ENCODE measurements at places on chromosomes 5 and 9. TPM values are rescaled to one million over a fixed set of nuclear protein-coding genes. Genes with fewer than 3 reads are reported as not detected.

The GABRA1 gene
- total RNA-seq = not detected

The HMGCS1 gene
- 202 TPM for total RNA-seq

The MSX2 gene
- 0.21 TPM for total RNA-seq

The SPATA31D3 gene
- total RNA-seq = not detected

The PITX1 gene
- 151 TPM for total RNA-seq

The TAS2R1 gene
- total RNA-seq = not detected

The SHOC1 gene
- total RNA-seq = 0.19 TPM

The PRDM9 gene
- total RNA-seq = not detected

The C9 gene
- total RNA-seq = not detected

The CPLANE1 gene
- 30.4 TPM for total RNA-seq

The LECT2 gene
- not detected for total RNA-seq

The PAIP2 gene
- total RNA-seq = 51.5 TPM

The DOLPP1 gene
- 16.2 TPM for total RNA-seq

The MED22 gene
- 18.7 TPM for total RNA-seq

The PTGS1 gene
- total RNA-seq = 4.2 TPM

The SLIT3 gene
- total RNA-seq = 1.3 TPM

The PTGER4 gene
- total RNA-seq = 10.8 TPM

The PCDH1 gene
- 60.9 TPM for total RNA-seq

The ECSCR gene
- total RNA-seq = not detected

The CDC20B gene
- not detected for total RNA-seq

The PCDHGA1 gene
- 0.28 TPM for total RNA-seq

The AIF1L gene
- total RNA-seq = 3.7 TPM

The IL4 gene
- total RNA-seq = not detected

The PJA2 gene
- total RNA-seq = 37.5 TPM

The SOX30 gene
- not detected for total RNA-seq

The TMEM174 gene
- not detected for total RNA-seq

The ADRA1B gene
- 0.92 TPM for total RNA-seq

The NDUFS4 gene
- total RNA-seq = 124 TPM

Measured in airway epithelial cell (primary cell).